Breast epithelium (tissue), 4 donors: ENCODE measurements at places on chromosomes 1 and 21. TPM values are rescaled to one million over a fixed set of nuclear protein-coding genes. Genes with fewer than 3 reads are reported as not detected.

The CFAP74 gene
- not detected for total RNA-seq

The ASCL5 gene
- total RNA-seq, result not detected

The S100A14 gene
- total RNA-seq, result 70.1 TPM

The CYYR1 gene
- total RNA-seq, result 15.1 TPM

The GPR161 gene
- 4.5 TPM for total RNA-seq

The RHCE gene
- 0.32 TPM for total RNA-seq

The IGSF8 gene
- 35.7 TPM for total RNA-seq

The GNPAT gene
- total RNA-seq, result 31.1 TPM

The SEC16B gene
- total RNA-seq, result 8.8 TPM

The DMAP1 gene
- 66.2 TPM for total RNA-seq

The LCE1E gene
- not detected for total RNA-seq

The C1orf226 gene
- 21.1 TPM for total RNA-seq

The CSMD2 gene
- total RNA-seq, result 0.44 TPM

The BARHL2 gene
- total RNA-seq, result not detected

The ST6GALNAC5 gene
- total RNA-seq, result 0.48 TPM

The HAPLN2 gene
- total RNA-seq, result not detected

The FOXD3 gene
- total RNA-seq, result not detected

The FCRLA gene
- 0.15 TPM for total RNA-seq

The C1orf141 gene
- total RNA-seq, result not detected

The CDC20 gene
- 1.3 TPM for total RNA-seq

The WDR4 gene
- total RNA-seq, result 16.4 TPM

The BCAR3 gene
- 26.7 TPM for total RNA-seq

The GBP4 gene
- 4.2 TPM for total RNA-seq

The FGR gene
- total RNA-seq, result 46.9 TPM

The RIPPLY3 gene
- total RNA-seq, result 0.44 TPM
